BJ (cell line): ENCODE measurements at places on chromosomes 5 and 9.

DNA sequence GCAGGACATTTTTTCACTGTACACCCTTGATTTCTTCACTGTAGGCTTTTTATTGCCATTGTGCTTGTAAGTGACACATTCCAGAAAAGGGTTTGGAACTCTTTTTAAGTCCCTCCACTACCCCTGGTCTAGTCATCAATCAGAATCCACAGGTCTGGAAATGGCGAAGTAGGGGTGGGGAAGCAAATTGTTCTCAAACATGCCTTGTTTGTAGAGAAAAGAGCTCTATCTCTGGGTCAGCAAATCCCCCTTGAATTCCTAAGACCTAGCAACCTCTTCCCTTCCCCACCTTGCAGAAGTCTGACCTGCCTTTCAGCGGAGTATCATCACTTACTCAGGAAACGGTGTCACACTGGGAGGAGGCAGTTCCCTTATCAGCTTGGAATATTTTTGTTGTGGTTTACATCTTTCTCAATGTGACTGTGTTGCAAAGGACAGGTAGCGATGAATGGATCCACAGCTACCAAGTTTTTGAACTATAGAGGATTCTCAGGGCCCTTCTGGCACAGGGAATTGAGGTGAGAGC is 3.2 kb downstream of the SH3RF2 start:
- no peak for DNase-seq

DNA sequence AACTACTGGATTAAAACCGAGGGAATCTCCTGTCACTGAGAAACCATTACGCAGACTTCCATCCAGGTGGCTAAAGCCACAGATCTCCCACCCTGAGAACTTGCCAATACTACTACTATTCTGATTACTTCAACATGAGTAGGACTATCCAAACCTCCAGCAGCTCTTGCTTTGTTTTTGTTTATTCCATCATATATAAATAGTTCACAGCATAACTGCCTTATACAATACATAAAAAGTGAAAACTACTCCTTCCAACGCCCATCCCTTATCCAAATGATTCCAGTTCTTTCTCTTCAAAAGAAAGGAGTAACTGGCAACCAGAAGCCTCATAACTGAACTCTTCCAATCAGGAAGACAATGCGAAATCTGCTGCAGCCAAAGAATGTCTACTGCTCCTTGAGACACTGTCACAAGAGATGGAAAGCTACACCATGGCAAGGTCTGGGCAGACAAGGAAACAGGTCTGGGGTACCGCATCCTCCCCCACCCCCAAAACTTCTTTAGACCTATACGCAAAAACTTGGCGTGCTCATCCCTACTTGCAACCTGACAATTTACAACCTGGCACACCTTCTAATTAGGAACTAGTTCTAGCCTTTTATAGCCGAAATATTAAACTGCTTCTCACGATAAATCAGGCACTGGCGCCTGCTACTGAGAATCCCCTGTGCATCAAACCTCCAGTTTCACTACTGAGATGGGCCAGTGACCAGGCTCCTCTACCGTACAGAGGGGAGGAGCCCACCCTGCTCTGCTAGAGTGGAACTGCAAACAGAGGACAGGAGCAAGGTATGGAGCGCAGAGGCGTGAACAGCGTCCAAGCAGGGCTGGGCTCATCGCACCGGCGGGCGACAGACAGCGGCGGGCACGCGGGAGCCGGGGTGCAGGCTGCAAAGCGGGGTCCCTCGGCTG is 986 bp downstream of the PLPP1 start:
- DNase-seq: no peak

DNA sequence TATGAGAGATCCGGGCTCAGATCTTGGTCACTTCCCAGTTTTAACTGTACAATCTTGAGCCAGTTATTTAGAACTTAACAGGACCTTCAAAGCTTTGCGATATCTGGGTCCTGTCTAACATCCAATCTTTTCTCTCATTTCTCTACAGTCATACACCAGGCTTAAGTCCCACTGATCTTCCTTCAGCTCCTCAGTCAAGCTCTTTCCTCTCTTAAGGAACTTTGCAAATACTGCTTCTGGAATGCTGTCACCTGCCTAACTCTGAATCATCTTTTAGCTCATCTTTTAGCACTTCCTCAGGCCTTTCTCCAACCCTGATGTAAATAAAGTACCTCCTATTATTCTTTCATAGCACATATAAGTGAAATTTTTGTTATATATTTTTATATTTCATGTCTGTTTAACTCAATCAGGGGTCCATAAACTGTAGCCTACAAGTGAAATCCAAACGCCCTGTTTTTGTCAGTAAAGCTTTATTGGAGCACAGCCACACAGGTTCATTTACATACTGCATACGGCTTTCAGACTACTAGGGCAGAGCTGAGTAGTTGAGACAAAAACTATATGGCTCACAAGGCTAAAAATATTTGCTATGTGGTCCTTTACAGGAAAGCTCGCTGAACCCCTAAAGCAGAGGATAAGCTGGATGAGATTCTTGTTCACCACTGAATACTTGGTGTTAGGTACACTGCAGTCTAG is 63.5 kb downstream of the MEF2C start:
- DNase-seq: no peak

- no peak for DNase-seq
Measured at GRCh38 chr5:178361657-178362445, 129.2 kb upstream of the PHYKPL start.

- no peak for DNase-seq
Measured at GRCh38 chr9:9764821-9765220, 848.0 kb downstream of the PTPRD start.

DNA sequence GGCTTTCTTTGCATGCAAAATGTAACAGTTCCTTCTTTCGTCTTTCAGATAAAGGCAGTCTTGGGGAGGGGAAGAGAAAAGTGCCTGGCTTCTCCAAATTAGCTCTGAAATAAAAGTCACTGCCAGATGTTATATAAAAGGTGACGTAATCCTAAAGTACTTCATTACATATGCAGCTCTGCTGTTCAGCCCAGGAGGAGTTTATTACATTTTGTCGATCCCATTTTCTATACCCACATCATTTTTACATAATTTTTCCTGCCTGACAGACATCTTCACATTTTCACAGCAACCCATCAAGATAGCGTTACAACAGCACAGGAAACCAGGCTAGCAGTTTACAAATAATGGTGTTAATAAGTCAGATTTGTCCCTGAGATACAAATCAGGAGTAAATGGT is 86.7 kb upstream of the SLC30A5 start:
- no peak for DNase-seq

DNA sequence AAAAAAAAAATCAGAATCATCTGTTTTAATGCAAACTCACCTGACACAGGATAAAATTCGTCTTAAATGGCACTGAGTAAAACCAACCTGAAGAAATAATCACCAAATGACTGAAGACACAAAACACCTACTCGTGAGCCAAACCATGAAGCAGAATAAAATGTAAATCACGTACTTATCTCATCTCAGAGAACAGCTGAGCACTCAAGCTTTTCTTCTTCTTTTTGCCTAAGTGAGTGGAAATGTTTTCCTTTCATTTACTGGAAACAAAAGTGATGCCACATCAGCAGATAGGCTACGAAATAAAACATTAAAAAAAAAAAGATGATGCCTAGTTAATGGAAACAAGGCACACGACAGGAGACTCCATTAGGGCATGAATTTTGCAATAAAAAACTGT is 36.4 kb downstream of the ATPSCKMT start:
- DNase-seq: no peak

GRCh38 chr9:107684224-107684623 is 194.7 kb upstream of the KLF4 start:
- no peak for DNase-seq

DNA sequence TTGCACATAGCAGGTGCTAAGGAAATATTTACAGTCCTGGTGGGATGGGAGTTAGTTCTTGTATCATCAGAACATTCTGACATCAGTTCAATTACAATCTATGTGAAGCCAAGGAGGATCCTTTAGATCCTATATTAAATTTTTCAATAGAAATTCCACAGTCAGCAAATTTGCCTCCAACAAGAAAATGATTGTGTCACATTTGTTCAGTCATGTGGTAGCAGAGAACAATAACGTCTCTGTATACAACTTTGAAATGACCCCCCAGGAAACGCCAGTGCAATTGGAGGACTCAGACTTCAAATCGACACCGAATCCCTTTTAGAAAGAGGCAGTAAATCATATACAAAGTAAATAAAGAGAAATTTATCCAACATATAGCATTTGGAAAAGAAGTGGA is 392.1 kb downstream of the DTWD2 start:
- DNase-seq: no peak

DNA sequence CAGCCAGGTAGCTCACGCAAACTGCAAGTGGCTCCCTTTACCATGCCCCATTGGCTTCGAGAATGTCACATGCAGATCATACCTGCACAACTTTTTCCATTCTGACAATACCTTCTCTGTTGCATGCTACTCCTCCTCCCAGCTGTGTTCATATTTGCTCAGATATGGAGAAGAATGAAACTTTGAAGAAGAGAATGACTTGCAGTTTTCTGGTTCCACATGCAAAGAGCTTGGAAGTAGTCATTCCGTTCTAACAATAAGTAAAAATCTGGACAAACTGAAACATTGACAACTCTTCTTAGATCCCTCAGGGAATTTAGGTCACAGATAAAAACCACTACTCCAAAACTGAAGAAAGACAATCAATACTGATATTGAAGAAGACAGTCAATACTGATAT is 49.6 kb upstream of the IRX1 start:
- no peak for DNase-seq

DNA sequence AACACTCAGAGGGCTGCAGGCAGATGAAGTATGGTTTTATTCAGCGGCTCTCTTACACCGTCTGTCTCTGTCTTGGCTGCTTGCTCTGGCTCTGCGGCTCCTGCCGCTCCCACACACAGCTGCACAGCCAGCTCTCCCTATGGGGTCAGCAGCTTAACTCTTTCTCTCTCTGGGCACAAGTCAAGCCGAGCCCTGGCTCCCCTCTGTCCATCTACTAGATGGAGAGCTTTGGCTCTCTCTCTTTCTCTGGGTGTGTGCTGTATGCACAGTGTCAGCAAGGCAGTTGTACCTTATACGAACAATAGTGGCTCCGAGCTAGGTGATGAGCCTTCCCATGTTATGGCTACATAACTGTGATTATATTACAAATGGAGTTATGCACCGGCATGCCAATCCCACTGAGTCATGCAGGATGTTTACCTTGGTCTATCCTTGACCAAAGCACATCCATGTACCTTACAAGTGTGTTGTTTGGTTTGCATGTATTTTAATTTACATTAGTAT is 19.3 kb upstream of the PPP2CA start:
- no peak for DNase-seq

GRCh38 chr5:2112173-2113025 is 229.7 kb upstream of the IRX4 start:
- DNase-seq: no peak

DNA sequence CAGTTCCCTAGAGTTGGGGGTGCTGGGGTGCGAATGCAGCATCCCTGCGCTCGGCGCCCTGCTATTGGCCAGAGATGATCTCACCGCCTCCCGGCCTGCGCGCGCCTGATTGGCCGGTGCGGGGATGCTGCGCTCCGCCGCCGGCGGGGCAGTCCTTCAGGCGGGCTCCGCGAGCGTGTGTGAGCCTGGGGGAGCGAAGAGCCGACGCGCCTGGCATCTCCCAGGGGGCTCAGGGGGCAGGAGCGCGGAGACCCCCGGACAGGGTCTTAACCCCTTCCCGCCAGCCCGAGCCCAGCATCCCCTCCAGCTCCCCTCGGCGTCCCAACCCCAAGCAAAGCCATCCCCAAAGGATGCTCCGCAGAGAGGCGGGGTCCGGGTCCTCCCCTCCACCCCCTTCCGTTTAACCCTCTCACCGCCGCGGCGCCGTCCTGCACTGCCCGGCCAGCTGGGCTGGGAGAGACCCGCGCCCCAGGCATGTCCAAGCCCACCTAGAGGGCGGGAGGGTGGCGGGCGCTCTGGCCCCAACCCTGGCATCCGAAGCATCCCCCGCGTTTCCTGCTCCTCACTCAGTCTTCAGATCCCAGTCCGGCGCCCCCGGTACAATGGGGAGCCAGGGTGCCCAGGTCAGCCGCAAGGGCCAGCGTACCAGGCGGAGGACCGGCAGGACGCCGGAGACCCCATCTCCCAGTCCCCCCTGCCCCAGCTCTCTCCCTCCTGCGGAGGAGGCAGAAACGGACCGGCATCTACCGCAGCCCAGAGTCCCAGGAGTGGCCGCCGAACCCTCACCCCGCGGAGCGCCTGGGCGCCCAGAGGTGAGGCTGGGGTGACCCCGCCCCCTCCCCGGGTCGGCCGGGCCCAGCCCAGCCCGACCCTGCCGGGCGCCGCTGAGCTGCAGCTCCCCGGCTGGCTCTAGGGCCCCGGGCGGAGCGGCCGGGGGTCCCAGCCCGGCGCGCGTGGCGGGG is 19.3 kb upstream of the TOR2A start:
- DNase-seq: no peak

- DNase-seq: no peak
Measured at GRCh38 chr5:112703866-112704820, 33.5 kb upstream of the APC start.

- DNase-seq: no peak
Measured at GRCh38 chr5:132372542-132372941, 3.0 kb downstream of the SLC22A5 start.

- DNase-seq: no peak
Measured at GRCh38 chr5:72510610-72511181, 3.5 kb upstream of the ZNF366 start.

- DNase-seq: no peak
Measured at GRCh38 chr9:78196258-78196657, 39.6 kb upstream of the CEP78 start.

DNA sequence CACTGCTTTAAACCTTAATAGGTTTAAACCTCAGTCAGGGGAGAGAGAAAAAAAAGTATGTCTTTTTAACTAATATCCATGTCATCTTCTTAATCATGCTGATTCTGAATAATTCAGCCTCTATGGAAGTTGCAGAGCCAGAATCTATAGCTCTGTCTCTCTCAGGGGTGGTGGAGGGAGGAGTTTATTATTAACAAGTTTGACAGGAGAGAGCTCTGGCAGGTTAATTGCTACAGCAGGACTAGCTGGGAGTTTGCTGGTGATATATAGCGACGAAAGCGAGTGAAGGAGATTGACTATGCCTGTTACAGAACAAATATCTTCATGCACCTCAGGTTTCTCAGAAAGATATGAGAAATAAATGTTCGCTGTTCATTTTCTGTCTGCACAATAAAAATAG is 586.4 kb downstream of the TLE4 start:
- no peak for DNase-seq

DNA sequence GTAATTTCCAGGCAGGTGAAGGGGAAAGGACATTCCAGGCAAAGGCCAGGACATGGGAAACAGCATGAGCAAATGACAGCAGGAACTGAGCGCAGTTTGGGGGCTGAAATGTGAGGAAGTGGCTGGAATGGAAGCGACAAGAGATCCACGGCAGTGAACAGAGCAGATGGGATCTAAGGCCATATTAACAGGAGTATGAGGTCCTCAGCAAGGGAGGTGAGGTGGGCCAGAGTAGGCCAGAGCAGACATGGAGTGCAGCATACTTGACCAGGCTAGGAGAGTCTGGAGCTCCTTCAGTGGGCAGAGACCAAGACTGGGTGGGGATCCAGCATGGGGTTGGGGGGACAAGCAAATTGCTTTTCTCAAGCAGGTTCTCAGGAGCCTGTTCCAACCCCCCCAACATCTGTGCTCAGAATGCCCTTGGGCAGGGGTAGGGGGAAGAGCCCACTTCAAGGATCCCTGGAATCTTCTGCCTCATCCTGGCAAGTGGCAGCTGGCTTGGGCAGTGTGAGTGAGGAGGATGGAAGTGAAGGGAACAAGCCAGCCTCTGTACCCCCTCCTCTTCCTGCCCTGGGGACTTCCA is 34.5 kb downstream of the DAB2IP start:
- no peak for DNase-seq
